ENCODE measurements at places on chromosomes 1 and 21. TPM values are rescaled to one million over a fixed set of nuclear protein-coding genes. Genes with fewer than 3 reads are reported as not detected.

CFAP107 gene
- total RNA-seq: not detected

HORMAD1 gene
- total RNA-seq: not detected

PLA2G2C gene
- not detected for total RNA-seq

GRCh38 chr1:24111996-24112779, at the start of gene MYOM3:
Gene MYOM3 (minus strand): TSS chr1:24112135. CDS start chr1:24108636, 3,499 bp downstream.
- peak; percentile 72 for DNase-seq
